ENCODE measurements at places on chromosomes 1 and 21.

GRCh38 chr1:71438626-71439025 is 357.8 kb upstream of the ZRANB2 start:
- no peak for DNase-seq

GRCh38 chr1:73800376-73800775 is 397.6 kb downstream of the LRRIQ3 start:
- no peak for DNase-seq

GRCh38 chr1:182338806-182339370 is 52.7 kb downstream of the GLUL start:
- no peak for DNase-seq

GRCh38 chr1:217605390-217605789 is 25.5 kb downstream of the GPATCH2 start:
- no peak for DNase-seq

DNA sequence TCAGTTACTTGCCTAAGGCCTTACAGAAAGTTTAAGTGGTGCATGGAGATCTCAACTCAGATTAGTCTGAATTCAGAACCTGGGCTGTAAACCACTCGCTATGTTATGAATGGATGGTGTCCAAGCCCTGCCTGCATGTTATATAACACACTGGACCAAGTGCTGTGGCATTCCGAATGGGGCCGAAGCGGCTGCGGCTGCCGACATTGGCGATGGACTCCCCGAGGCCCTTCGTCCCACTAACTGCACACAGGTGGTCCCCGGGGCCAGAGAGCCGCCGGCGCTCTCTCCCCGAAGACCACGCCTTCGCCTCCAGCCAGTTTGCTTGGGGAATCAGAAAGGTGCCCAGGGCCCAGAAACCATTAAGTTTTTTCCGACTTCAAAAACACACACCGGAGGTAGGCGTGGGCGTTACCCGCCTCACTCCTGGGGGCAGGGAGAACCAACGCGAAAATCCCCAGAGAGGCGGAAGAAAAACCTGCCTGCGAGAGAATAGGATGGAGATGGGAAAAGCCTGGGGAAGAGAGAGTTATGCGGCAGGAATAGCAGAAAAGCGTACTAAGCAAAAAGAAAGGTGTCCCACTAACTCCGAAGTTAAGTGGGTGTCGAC is 579 bp upstream of the TENT5C start:
- DNase-seq: no peak

GRCh38 chr21:34926803-34927467 is 122.2 kb downstream of the RUNX1 start:
- DNase-seq: no peak

GRCh38 chr1:212600980-212601379 is 7.6 kb upstream of the ATF3 start:
- no peak for DNase-seq

- DNase-seq: no peak
Observed at GRCh38 chr1:51649593-51650091, 32.8 kb downstream of the OSBPL9 start.

GRCh38 chr1:3954170-3955169 is 54.4 kb upstream of the C1orf174 start:
- no peak for DNase-seq

DNA sequence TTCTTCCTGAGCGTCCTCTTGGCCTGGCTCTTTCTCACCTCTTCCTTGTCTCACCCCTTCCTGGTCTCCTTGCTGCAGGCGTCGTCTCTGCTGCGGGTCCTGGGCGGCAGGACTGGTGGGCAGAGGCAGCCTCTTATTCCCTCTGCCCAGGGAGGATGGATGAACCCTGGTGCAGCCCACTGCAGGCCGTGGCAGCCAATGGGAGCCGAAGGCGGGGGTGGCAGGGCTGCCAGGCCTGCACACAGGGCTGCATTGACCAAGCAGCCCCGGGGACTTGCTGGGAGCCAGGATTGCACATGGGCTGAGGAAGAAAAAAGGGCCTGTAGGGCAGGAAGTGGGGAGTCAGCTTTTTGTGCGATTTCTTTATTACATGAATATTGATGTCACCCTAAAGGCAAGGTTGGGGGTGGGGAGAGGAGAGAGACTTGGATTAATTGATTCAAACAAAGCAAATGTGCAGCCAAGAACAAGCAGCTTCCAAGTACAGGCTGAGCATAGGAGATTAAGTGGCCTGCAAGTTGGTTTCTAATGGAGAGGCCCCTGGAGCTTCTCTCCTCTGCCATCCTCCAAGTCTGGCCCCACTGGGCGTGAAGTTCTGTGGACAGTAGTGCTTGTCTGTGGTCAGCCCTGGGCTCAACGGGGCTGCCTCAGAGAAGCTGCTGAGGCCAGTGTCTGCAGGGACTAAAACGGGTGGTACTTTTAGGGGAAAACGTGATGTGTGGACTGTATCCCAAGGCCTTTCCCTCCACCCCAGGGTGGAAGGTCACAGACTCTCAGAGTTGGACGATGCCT is at the start of gene S100B:
TSS of gene S100B (minus strand) at position 108 of the 792 bp plus-strand sequence. CDS start 2,667 bp downstream, outside the sequence.
- DNase-seq: no peak

GRCh38 chr1:56218023-56218422 is 361.3 kb downstream of the PLPP3 start:
- no peak for DNase-seq

DNA sequence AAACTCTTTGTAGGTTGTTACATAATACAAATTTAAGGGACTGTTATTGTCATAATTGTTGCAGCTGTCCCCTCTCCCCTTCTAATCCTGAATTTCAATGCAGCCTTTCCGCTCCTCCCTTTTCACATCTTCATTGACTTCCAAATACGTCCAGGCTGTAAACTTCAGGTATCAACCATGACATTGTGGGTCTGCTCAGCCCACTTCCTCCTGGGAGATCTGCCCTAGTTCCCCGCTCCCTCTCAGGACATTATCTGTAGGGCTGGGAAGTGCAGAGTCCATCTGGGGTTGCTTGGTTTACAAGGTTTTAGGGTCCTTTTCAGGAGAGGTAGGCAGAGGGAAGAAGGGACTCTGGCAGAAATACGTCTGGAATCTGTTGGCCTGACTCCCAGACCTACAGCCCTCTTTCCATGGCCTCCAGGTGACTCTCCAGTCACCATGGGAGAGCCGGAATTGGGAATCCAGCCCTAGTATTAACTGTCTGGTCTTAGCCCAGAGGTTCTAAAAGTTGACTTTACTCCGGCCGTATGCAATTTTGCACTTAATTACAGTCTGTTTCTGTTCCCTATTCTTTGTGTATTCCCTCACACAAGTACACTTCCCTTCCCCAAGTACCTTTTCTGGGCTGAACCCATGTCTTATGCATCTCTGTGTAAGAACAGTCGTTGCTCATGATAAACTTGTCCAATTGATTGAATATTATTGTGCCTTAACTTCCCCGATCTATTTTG is 4.7 kb upstream of the DENND2D start:
- peak; percentile 39 for DNase-seq

DNA sequence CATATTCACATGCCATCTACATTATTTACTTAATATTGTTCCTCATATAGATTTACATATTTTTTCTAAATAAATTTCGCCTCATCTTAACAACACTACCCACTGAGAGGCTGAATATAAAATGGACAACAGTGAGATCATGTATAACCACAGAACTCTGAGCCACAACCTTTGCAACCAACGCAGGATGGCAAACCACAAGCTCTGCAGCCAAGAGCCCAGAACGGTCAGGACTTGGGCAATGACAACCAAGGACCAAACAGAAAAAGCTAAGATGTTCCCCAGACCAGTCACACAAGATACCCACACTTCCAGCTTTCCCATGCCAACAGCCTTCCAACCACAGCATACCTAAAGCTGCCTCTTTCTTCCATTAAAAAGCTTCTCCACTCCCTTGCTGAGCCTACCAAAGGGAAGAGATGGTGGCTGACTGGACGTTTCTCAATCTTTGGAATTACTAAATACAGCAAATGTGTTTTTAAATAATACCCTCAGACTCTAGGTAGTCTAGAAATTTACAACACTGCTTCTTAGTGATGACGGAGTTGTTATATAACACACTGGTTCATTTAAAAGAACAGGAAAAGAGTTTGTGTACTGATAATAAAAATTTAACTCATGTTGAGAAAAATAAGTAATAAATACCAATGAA is 117.9 kb downstream of the AKT3 start:
- no peak for DNase-seq

DNA sequence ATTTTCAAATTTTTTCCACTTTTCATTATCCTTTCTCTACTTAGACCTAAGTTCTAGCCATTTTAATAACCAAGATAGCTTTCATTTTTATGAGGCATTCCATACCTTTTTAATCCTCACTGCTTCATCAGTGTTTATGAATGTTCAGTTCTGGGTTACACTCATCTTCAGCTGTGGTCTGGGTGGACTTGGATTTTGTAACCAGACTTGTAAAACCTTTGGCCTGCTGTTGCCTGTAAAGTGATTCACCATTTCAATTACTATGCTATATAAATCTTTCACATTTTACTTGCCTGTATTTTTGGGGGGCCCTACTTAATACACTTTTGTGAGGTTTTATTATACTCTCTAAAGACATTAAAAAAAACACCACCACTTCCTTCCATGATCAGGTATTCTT is 46.2 kb downstream of the USP25 start:
- no peak for DNase-seq

DNA sequence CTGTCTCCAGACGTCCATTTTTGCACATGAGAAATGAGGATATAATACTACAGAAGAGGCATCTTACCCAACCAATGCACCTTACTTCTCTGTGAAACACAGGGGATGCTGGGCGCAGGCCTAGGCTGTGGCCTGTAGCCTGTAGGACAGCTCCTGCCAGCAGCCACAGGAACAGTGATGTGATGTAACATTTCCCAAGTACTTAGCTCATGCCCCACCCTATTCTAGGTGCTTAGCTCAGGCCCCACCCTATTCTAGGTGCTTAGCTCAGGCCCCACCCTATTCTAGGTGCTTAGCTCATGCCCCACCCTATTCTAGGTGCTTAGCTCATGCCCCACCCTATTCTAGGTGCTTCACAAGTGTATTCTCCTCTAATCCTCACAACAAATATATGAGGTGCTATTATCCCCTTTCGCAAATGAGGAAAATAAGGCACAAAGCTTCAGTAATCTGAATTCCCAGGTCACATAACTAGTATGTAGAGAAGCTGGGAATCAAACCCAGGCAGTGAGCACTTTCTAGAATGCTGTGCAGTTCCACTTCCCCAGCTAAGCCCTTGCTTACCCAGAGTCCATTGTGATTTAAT is 4.6 kb upstream of the NAXE start:
- no peak for DNase-seq

GRCh38 chr1:204927673-204928641 is 57.3 kb downstream of the NFASC start:
- no peak for DNase-seq

DNA sequence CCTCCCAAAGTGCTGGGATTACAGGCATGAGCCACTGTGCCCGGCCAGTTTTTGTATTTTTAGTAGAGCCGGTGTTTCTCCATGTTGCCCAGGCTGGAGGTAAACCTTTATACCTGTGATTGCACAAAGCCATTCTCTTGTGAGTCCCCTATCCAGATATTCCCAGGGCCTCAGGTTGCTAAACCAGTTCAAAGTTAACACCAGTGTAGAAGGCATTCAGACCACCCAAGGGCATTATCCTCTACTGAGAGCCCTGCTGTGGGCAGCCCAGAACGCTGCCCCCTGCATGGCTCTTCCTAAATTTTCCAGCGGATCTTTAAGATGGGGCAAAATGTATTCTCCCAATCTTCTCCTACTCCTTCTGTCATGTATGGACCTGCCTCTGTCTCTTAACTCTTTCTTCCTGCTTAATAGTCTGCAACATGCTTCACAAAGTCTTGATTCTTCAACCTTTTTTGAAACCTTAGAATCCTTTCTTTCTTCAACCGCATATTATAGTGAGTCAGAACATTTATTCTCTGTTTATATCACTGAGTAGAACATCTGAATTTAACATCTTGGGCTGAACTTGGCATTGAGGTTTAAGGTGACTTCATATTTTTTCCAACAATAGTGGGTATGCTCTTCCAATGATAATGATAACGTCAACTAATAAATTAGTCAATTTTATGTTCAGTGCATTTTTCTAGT is 36.0 kb downstream of the UBE4B start:
- no peak for DNase-seq

DNA sequence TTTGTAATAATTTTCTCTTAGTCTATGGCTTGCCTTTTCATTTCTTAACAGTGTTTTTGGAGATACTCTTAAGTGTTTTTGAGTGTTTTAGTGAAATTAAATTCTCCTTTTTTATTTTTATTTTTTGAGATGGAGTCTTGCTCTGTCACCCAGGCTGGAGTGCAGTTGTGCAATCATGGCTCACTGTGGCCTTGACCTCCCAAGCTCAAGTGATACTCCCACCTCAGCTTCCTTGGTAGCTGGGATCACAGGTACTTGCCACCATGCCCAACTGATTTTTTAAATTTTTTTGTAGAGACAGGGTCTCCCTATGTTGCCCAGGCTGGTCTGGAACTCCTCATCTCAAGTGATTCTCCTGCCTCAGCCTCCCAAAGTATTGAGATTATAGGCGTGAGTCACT is 240.3 kb downstream of the PLPP3 start:
- no peak for DNase-seq

- no peak for DNase-seq
Observed at GRCh38 chr1:112054510-112054909, 65.0 kb upstream of the KCND3 start.

- no peak for DNase-seq
Observed at GRCh38 chr1:163959622-163960021, 599.4 kb upstream of the PBX1 start.

DNA sequence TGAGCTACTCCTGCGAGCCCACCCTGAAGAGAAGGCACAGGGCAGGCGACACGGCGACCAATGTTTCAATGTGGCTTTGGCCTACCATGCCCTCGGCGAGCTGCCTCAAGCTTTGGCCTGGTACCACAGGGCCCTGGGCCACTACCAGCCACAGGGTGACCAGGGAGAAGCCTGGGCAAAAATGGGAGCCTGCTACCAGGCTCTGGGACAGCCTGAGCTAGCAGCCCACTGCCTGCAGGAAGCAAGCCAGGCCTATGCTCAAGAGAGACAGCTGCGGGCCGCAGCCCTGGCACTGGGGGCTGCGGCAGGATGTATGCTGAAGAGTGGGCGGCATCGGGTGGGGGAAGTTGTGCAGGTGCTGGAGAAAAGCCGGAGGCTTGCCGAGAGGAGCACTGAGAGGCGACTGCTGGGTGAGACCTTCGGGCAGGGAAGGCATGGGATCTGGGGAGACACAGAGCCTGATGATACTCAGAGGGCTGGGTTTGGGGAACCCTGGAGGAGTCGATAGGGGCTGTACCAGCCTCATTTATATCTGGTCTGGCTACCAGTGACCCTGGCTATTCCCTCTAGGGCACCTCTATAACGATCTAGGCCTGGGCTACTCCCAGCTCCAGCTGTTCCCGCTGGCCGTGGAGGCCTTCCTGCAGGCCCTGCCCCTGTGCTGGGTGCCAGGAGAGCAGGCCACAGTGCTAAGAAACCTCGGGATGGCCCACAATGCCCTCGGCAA is 2.3 kb downstream of the TTC24 start:
- DNase-seq: no peak

GRCh38 chr1:46166521-46167462 is 8.1 kb upstream of the TSPAN1 start:
- DNase-seq: peak; percentile 48

All from GM06990 (cell line).